ENCODE measurements at places on chromosomes 16 and 17.

GRCh38 chr17:78986649-78987328 lies 7.1 kb upstream of the LGALS3BP start:
- no peak for DNase-seq

DNA sequence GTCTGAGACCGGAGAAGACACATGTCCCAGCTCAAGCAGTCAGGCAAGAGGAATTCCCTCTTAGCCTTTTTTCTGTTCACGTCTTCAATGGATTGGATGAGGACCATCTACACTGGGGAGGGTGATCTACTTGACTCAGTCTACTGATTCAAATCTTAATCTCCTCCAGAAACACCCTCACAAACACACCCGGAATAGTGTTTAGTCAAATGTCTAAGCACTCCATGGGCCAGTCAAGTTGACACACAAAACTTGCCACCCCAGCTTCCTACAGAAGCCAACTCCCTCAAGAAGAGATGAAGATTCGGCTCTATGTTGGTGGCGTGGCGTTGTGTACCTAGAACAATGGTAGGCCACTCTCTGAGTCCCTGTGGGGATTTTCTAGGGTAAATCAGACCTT lies 22.5 kb upstream of the NKD1 start:
- no peak for DNase-seq

DNA sequence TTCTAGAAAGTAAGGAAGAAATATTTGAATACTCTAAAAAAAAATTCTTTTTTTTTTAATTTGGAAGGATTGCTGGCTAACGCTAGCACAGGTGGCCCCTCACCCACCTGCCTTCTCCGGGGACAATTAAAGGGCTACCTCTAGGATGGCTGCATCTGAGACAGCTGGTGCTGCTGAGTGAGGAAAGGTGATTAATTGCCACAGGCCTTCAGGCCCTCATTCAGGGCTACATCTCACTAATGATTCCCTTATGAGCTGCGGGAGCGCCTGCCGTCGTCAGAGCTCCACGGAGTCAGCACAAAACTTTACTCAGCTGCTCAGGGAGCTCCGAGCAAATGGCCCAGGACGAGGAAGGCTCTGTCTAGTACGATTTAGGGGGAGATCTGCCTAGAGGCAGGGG lies 27.0 kb upstream of the AKTIP start:
- no peak for DNase-seq

DNA sequence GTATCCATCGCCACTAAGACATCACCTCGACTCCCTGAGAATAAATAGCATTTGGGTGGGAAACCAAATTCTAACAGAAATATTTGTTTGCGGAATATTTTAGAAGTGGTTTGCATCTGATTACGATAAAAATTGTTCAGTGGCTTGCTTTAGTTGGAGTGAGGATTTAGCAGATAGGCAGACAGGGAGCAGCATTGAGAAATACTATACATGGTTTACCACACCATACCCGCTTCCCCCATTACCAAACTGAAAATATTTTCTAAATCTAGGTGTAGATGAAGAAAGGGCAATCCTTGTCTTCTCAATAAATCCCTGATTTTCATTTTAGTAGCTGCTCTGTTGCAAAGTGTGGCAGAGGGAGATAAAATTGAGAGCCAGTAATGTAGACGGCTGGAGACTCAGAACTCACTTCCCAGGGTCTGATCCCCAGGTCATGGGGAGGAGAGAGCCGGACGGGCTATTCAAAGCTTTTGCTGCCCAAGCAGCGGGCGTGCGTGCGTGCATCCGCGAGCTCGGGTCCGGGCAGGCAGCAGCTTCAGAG lies 808 bp upstream of the BAHCC1 start:
- no peak for DNase-seq
